CD4-positive, CD25-positive, alpha-beta regulatory T cell (primary cell): ENCODE measurements at places on chromosomes 2 and 18. TPM values are rescaled to one million over a fixed set of nuclear protein-coding genes. Genes with fewer than 3 reads are reported as not detected.
A peak's percentile ranks its signal among the peaks of the same experiment; 100 is the strongest.

The IL1RL1 gene
- total RNA-seq: 0.89 TPM

The CERKL gene
- not detected for total RNA-seq

The EFHD1 gene
- total RNA-seq: 1.3 TPM

The WDR12 gene
- 8.3 TPM for total RNA-seq

DNA sequence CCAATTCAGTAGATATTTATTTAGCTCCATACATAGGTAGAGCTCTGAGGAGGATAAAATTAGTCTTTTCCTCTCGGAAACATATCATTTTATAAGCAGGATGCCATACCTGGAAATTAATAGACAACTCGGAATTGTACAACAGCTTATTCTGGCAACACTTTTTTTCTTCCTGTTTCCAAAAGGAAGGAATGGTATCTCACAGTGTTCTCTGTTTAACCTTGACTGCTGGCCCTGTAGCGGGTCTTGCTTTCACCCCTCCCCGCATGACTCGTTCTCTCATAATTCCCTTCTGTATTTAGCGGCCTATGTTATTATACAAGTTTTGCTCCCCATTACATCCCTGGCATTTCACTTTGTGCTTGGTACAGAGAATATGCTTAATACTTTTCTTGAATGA, 2.5 kb upstream of the KYNU start:
- H3K4me1 ChIP-seq: no peaks in the 10 kb centered on the region
- no peaks in the 10 kb centered on the region for H3K36me3 ChIP-seq
- H3K27me3 ChIP-seq: peaks cover 2% of the 10 kb centered on the region

- H3K27ac ChIP-seq: no peak overlapping the region
- H3K27me3 ChIP-seq: no peaks in the 10 kb centered on the region
- no peak overlapping the region for H3K4me3 ChIP-seq
Measured at GRCh38 chr18:11215216-11215615, 65.8 kb upstream of the PIEZO2 start.

DNA sequence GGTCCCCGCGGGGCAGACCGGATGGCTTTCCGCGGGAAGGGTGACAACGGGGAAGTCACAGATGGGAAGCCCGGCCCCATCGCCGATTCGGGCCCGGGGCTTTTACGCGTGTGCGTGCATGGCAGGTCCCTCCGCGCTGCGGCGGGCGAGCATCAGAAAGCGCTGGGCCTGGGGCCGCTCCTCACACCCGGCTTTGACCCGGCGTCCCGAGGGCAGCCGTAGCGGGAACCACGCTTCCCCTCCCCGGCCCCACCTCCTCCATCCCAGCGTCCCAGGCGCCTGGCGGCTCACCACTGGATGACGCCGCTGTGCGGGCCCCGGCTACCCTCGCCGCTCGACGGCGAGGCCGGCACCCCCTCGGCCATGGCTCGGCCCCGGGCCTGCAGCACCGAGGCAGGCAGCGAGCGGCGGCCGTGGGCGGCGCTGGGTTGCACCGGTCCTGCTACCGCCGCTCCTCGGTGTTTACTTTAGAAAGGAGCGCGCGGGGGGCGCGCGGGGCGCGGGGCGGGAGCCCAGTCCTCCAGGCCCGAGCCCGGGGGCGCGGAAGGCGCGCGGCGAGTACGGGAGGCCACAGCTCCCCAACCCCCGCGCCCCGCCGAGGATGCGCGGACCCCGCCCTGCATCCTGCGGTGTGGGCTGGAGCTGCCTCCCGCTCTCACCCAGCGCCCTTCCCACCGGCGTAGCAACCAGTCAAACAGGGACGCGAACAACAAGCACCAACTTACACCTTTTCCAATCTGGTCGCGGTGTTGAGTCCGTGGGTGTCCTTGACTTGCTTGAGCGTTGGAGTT, 806 bp downstream of the RFX8 start:
- DNase-seq: peak; percentile 30
- peak overlapping the region; percentile 2 for H3K27ac ChIP-seq
- H3K27me3 ChIP-seq: no peaks in the 10 kb centered on the region
- peaks cover 14% of the 10 kb centered on the region for H3K4me1 ChIP-seq
- peak overlapping the region; percentile 84 for H3K4me3 ChIP-seq
- no peaks in the 10 kb centered on the region for H3K36me3 ChIP-seq

DNA sequence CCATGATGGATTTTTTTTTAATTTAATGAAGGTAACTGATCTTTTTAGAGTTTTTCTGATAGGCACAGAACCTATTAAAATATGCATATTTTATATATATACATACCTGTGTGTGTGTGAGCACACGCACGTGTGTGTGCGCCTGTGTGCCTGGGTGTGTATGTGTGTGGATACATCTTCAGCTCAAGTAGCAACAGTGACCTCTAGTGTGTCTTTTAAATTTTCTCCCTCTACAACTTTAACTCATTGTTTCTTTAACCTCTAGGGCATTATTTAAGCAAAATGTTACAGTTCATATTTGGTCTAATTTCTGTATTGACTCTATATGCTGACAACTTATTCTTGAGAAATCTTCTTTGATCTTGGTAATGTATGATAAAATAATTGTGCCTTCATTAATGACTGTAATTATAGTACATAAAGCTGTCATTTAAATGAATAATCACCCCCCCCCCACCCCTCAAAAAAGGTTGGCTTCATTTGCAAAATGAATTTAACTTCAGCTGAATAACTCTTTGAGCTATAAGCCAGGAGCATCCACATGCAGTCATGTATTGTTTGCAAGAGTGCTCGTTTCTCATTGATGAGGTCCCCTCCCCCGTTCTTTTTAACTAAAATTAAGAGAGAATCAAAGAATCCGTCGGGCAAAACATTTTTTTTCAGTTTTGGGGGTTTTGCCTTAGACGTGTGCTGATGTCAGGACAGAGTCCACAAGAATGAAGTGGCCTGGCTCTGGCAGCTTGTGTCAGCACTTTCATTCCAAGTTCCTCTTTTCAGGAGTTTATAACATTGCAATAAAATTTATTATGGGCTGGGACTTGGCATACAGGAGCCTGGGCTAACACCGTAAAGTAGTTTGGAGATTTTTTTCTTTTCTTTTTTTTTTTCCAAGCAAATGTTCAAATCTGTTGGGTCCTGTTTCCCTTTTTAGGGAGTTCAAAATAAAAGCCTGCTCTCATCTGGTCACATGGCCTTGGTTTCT, 80.0 kb downstream of the ETAA1 start:
- H3K4me3 ChIP-seq: no peak overlapping the region
- H3K27ac ChIP-seq: no peak overlapping the region
- DNase-seq: peak; percentile 23
- H3K36me3 ChIP-seq: no peaks in the 10 kb centered on the region

DNA sequence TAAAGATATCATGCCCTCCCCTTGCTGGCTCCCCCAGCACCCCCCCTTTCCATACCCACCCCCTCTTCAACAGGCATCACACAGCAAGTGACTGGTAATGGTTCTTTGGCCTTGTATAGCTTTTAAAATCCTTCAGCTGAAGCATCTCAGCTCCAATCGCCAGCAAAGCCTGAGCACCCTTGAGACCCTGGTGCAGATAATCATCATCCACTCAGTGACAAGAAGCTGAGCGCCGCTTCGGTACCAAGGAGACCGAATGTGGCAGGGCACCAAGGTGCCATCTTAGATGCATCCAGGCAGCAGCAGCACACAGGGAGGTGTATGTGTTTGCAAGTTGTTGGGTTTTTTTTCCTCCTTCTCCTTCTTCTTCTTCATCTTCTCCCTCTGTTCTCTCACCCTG, 232.7 kb downstream of the BCL11A start:
- H3K27me3 ChIP-seq: no peaks in the 10 kb centered on the region
- no peaks in the 10 kb centered on the region for H3K36me3 ChIP-seq
- H3K4me3 ChIP-seq: no peak overlapping the region
- H3K27ac ChIP-seq: no peak overlapping the region
- H3K4me1 ChIP-seq: no peaks in the 10 kb centered on the region
- DNase-seq: no peak

DNA sequence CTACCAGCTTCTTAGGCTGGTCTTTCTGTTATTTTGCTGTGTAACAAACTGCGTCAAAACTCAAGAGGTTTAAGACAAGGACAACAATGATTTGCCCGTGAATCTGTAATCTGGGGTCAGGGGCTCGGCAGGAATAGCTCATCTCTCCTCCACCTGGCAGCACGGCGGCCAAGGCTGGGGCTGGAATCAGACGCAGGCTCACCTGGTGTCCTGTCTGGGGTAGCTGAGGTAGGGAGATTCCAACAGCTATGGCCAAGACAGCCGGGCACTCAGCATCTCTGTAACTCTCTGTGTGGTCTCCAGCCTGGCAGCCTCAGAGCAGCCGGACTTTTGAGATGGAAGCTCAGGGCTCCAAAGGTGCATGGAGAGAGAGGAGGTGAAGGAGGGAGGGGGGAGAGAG, 42.3 kb downstream of the DNER start:
- H3K27ac ChIP-seq: no peak overlapping the region
- H3K27me3 ChIP-seq: peaks cover 8% of the 10 kb centered on the region
- DNase-seq: no peak
- H3K4me3 ChIP-seq: no peak overlapping the region

- DNase-seq: no peak
- no peaks in the 10 kb centered on the region for H3K27me3 ChIP-seq
- H3K27ac ChIP-seq: no peak overlapping the region
- no peaks in the 10 kb centered on the region for H3K36me3 ChIP-seq
- no peaks in the 10 kb centered on the region for H3K4me1 ChIP-seq
- no peak overlapping the region for H3K4me3 ChIP-seq
Measured at GRCh38 chr2:177547122-177547521, 154.5 kb downstream of the AGPS start.

- no peak overlapping the region for H3K27ac ChIP-seq
- no peaks in the 10 kb centered on the region for H3K4me1 ChIP-seq
- H3K36me3 ChIP-seq: no peaks in the 10 kb centered on the region
- no peak for DNase-seq
Measured at GRCh38 chr2:68564426-68564825, 79.0 kb upstream of the PROKR1 start.

DNA sequence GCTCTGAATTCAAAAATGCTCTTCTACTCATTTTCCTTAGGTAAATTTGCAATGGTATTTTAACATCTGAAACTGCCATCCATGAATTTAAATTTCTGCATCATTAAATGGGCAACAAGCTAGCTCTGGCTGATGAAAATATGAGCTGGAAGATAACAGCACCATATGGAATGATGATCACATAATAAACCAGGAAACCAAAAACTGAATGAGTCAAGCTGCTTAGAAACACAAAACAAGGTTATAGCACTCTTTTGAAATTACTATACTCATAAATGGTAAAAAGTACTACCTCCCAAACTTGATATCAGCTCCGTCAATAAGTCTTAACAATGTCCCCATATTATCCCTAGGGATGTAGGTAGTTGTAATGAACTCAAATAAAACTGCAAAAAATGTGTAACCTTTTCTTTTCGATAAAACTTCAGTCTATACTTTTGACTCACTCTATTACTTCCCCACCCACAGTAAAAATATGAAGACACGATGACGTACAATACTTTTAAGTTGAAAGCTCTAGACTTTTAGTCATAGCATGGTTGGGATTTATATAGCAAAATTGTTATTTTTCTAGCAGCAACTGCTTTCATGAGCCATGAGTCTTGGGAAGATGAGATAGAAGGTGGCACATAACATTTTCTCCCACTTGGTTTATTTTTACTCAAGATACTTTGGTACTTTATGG, 396.7 kb downstream of the CDH2 start:
- DNase-seq: no peak
- H3K4me1 ChIP-seq: no peaks in the 10 kb centered on the region
- H3K27ac ChIP-seq: no peak overlapping the region
- H3K27me3 ChIP-seq: no peaks in the 10 kb centered on the region
- H3K4me3 ChIP-seq: no peak overlapping the region
- H3K36me3 ChIP-seq: no peaks in the 10 kb centered on the region

GRCh38 chr2:9844036-9844483, 786 bp downstream of the TAF1B start:
- peak overlapping the region; percentile 85 for H3K27ac ChIP-seq
- H3K27me3 ChIP-seq: no peaks in the 10 kb centered on the region
- peaks cover 33% of the 10 kb centered on the region for H3K4me1 ChIP-seq
- peak overlapping the region; percentile 97 for H3K4me3 ChIP-seq
- DNase-seq: no peak
- peaks cover 12% of the 10 kb centered on the region for H3K36me3 ChIP-seq

DNA sequence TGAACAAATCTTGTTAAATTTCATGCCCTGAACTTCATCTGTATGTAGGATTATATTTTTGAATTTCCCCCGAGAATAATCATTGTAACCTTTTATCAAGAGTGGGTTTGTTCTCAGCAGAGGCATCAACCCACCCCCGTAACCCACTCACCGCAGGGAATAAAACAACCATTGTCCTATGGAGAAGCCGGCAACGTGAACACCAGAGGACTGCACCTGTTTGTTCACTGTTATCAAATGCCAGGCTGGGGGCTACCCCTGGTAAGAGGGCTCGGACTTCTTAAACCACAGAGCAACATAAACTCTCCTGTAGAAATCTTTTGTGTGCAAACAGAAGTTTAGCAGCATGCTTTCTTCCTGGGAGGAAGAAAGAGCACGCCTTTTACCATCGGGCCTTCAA, 610.4 kb downstream of the ERBB4 start:
- no peak overlapping the region for H3K4me3 ChIP-seq
- no peaks in the 10 kb centered on the region for H3K27me3 ChIP-seq
- H3K4me1 ChIP-seq: no peaks in the 10 kb centered on the region
- H3K27ac ChIP-seq: no peak overlapping the region

GRCh38 chr2:69462780-69463179, 25.5 kb upstream of the NFU1 start:
- H3K4me3 ChIP-seq: no peak overlapping the region
- no peaks in the 10 kb centered on the region for H3K27me3 ChIP-seq
- H3K36me3 ChIP-seq: peaks cover 38% of the 10 kb centered on the region

GRCh38 chr2:149258531-149258930, 71.9 kb upstream of the LYPD6 start:
- DNase-seq: no peak
- no peaks in the 10 kb centered on the region for H3K27me3 ChIP-seq
- H3K4me1 ChIP-seq: no peaks in the 10 kb centered on the region
- no peaks in the 10 kb centered on the region for H3K36me3 ChIP-seq

- H3K27me3 ChIP-seq: no peaks in the 10 kb centered on the region
- no peak overlapping the region for H3K4me3 ChIP-seq
- no peak overlapping the region for H3K27ac ChIP-seq
Measured at GRCh38 chr2:95079199-95079683, 42.4 kb downstream of the MRPS5 start.

DNA sequence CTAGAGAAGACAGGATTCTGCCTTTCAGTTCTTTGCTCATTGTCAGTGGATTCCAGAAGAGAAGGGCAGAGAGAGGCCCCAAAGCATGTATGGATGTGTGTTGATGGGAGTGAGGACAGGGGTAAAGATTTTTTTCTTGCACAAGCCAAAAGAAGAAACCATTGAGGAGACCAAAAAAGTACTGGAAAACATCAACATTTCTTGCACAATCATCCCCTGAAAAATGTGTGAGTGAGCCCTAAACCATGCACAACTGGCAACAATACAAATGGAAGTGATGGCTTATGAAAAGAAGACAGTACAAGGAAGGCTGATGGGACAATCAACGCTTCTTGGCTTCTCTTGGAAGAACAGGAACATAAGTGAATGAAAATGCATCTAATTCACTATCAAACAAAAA, 5.6 kb upstream of the SMAD7 start:
- DNase-seq: no peak
- no peaks in the 10 kb centered on the region for H3K27me3 ChIP-seq
- H3K36me3 ChIP-seq: no peaks in the 10 kb centered on the region
- peaks cover 23% of the 10 kb centered on the region for H3K4me1 ChIP-seq

GRCh38 chr18:58351776-58352175, 277.1 kb downstream of the ALPK2 start:
- no peaks in the 10 kb centered on the region for H3K36me3 ChIP-seq
- H3K27me3 ChIP-seq: no peaks in the 10 kb centered on the region
- DNase-seq: no peak
- no peak overlapping the region for H3K27ac ChIP-seq
- no peak overlapping the region for H3K4me3 ChIP-seq
